ENCODE measurements at places on chromosomes 12 and 14.
A peak's percentile ranks its signal among the peaks of the same experiment; 100 is the strongest.

DNA sequence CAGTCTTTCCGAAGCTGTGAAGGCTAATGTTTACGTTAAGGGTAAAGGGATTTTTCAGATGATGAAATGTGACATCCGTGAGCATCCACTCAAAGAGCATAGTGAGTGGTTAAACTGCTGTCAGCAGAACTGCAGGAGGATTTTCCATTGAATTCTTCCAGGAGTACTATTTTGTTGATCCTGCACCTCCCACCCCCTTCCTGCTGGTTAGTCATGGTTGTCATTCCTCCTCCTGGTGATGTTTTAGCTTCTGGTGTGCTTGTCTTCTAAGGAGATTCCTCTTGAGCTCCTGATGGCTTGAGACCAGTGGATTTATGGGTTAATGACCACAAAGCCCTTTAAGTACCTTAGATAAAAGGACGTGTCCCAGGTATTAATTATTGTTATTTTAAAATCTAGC, 2.4 kb upstream of the GPRC5D start:
- no peak for DNase-seq

- no peak for DNase-seq
Measured at GRCh38 chr12:31887109-31887811, 72.0 kb upstream of the RESF1 start.

- no peak for DNase-seq
Measured at GRCh38 chr12:66999141-66999540, 270.0 kb upstream of the CAND1 start.

GRCh38 chr14:69269381-69269780, 9.4 kb downstream of the GALNT16 start:
- DNase-seq, result no peak

DNA sequence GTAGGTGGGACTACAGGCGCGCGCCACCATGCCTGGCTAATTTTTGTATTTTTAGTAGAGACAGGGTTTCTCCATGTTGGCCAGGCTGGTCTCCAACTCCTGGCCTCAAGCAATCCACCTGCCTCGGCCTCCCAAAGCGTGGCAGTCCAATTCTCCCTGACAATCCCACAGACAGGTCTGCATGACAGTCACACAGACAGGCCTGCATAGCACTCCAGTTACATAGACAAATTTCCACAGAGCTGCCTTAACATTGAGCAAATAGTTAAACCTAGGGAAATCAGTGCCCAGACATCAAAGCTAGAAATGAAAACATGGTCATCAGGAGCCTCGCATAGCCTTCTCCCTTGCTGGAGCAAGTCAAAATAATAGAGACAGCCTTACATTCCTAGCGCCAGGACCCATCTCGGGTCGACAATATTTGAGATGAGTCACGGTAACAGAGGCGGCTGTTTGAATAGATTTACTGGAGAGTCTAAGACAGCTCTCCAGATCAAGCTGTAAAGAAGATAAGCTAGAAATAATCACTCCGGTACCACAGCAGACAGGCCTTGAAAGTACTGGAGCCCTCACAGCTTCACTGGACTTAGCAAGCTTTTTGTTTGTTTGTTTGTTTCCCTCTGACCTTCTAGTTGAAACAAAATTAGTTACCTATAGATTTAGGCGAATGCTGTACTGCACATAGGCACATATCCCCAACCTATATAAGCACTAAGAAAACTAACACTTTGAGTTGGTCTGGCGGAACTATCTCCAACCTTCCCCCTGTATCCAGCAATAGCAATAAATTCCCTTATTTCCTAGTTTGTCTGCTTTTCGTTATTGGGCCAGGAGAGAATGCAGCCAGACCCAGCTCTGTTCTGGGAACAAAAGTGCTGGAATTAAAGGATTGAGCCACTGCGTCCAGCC, 23.8 kb upstream of the PYROXD1 start:
- no peak for DNase-seq

DNA sequence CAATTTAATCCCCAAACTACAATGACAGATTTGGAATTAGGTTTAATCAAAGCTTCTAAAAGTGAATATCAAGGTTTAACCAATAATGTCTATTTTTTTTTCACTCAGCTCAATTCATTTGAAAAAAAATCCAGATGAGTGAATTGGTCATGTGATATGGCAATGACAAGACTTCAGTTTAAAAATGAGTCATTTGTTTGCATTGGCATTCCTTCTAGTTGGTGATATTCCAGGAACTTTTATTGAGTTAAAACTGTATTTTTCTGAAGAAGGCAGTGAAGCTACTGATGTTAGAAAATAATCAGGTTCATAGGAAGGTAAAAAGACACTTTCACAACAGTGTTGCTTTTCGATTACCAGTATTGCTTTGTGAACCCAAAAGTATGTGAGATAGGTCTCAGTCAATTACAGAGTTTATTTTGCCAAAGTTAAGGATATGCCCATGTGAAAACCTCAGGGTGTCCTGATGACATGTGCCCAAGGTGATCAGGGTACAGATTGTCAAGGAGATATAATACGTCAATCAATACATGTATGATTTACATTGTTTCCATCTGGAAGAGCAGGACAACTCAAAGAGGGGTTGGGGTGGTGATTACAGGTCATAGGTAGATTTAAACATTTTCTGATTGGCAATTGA, 1214.9 kb downstream of the GALC start:
- DNase-seq, result no peak

DNA sequence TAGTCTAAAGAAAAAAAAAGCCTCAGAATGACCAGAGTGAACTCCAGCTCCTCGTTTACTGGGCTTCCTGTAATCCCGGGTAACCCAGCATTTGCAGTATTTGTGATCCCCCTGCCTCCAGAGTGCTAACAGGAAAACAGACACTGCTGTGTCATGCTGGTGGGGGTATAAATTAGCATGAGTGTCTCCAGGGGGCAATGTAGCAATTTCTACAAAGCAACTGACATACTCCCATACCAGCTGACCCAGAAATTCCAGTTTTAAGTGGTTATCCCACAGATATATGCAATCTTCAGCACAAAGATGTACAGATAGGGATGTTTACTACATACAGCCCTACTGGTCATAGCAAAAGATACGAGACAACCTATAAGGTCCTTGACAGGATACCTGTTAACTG, 18.8 kb downstream of the TTC7B start:
- DNase-seq, result no peak

DNA sequence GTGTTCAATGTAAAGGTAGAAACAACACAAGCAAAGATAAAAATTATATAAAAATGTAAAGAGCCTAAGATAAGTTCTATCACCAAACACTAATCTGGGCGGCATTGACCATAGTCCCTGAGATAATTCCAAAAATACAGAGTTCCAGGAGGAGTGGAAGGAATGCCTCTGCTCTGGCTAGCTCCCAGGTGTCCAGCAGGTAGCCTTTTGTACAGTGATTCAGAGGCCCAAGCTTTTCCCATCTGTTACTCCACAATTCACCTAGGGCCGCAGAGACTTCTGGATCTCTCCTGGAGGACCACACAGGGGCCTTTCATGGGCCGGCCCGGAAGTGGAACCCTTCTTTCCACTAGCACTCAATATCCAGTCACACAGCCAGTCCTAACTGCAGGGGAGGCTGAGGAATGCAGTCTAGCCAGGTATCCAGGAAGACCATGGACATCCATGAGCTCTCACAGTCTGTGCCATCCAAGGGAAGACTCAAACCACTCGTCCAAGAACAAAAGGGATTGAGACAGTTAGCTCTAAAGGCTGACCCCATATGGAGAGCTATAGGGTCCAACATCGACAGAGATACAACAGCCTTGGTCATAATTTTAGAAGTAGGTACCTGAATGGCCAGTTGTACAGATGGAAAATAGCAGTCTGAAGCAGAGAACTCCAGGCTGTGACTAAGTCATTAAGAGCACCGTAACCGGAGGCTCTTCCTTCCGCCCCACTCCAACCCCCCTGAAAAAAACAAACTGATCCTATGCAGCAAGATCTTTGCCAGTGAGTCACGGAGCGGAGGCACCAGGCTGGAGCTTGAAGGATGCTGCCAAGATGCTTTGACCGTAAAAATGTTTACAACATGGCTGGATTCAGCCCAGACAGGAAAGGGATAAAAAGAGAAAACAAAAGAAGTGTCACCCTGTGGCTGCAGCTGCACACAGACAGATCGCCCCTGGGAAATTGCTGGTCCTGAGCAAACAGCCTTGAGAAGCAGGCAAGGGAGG, 204.8 kb downstream of the NUAK1 start:
- DNase-seq, result no peak

- no peak for DNase-seq
Measured at GRCh38 chr14:93268406-93268805, 61.4 kb downstream of the UBR7 start.

DNA sequence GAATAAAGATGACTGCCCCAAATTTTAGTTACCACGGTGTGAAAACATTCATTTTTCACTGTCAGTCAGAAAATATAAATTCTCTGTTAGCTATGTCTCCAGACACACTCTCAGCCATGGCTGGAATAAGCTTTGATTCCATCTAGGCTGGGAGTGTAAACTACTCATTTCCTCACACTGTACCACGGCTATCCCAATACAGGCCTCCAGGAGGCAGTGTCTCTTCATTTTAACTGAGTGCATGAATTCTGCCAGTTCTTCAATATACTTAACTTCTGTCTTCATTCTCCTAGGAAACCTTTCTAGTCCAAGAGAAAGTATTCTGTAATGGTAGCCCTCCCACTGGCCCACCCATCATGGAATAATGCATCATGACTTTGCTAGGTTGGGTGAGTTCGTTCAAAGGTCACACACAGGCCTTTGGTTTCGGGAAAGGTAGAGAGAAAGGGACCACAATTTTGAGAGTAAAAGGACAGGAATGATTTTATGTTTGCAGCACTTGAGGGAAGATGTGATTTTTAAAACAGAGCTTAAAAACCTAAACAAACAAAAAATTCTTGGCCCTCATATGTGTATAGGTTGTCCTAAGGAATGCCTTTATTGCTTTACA, 381.1 kb downstream of the SEC23A start:
- peak; percentile 58 for DNase-seq

DNA sequence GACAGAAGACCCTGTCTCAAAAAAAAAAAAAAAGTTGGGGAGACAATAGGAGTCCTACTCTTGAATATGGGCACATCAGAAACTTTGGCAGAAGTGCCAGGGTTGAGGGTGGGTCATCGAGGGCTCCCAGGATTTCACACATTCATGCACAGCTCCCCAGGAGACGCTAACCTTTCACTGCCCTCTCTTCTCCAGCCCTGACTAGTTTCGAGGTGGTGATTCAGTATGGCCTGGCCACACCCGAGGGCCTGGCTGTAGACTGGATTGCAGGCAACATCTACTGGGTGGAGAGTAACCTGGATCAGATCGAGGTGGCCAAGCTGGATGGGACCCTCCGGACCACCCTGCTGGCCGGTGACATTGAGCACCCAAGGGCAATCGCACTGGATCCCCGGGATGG, 29.4 kb upstream of the LRP1-AS start:
- DNase-seq, result no peak

- no peak for DNase-seq
Measured at GRCh38 chr12:128445415-128446127, 178.6 kb downstream of the TMEM132C start.

- no peak for DNase-seq
Measured at GRCh38 chr12:112486361-112486760, 67.6 kb downstream of the PTPN11 start.

- no peak for DNase-seq
Measured at GRCh38 chr14:101444116-101444515, 117.2 kb upstream of the DIO3 start.

GRCh38 chr12:17139931-17140330, 534.0 kb upstream of the LMO3 start:
- DNase-seq, result no peak

- DNase-seq, result no peak
Measured at GRCh38 chr12:100518376-100518775, 44.7 kb downstream of the NR1H4 start.

DNA sequence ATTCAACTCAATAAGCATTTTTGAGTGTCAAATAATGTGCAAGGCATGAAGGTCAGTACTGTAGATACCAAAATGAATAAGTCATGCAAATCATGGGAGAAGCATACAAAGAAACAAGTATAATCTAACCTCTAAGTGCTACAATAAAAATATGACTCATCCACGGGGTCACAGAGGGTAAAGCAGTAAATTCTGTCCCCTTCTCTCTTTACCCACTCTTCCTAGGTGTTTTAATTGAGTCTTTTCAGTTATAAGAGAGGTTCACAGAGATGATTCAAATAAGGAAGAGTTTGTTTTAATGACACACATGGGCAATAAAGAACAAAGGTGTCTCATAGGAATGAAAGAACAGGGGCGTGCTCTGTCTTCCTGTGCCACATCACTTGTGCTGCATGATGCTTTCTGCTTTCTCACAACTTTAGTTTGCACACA, 71.5 kb upstream of the DAAM1 start:
- DNase-seq, result no peak

DNA sequence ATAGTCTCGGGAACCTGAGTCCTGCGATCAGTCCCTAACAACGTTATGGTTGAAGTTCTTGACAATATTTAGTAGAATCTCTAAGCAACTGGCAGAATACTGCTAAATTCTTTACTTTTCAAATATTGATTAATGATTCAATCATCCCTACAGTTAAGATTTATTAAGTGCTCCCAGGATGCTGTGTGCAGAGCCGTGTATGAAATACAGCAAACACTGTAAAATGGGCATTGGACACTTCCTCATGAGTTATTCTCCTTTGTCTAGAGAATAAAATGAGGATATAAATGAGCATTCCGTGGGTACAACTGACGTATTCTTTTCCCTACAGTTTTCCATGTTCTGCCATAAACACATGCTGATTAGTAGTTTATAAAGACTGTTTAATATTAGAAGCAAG, 372.4 kb downstream of the TMTC2 start:
- DNase-seq, result no peak

GRCh38 chr14:71890541-71890940, 41.7 kb upstream of the RGS6 start:
- no peak for DNase-seq

DNA sequence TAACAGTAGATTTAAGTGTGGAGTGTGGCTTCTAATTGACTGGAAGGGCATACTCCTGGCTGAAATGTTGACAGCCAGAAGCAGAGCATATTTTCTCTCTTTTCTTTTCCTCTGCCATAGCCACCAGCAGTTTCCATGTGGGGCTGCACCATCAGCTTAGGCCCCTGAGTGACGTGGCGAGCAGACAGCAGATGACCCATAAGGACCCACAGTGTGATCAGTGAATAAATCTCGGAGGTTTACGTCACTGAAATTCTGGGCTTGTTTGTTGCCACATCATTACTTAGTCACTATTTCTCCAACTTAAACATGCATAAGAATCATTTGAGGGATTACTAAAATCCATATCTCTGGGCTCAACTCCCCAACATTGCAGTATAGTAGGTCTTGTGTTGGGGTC, 549.7 kb upstream of the TMEM132C start:
- no peak for DNase-seq

DNA sequence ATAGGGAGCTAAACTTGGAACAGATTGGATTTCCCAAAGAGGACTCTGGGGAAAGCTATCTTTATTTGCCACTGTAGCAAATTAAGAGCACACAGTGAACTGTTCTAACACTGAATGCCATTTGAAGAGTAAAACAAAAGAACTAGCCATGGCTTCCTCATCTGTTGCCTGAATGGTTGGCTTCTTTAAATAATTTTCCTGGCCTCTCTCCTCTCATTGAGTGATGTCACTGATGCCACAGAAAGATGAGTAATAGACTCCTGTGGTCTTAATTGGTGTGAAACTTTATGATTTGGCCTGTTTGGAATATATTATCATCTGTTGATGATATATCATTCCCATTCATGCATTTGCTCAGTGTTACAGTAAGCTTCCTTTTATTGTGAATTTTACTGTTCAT, 42.5 kb downstream of the WDR20 start:
- no peak for DNase-seq

- DNase-seq, result no peak
Measured at GRCh38 chr14:51520087-51520486, 131.6 kb upstream of the FRMD6 start.

Data from tibial nerve (tissue), 4 donors.